ENCODE measurements at places on chromosomes 12 and 14.

- no peak for DNase-seq
These were observed at the start of gene SLC7A8 for GRCh38 chr14:23183479-23183878. Gene SLC7A8, minus strand, starts transcription at chr14:23183660. Its CDS starts 746 bp downstream, at chr14:23182914.

GRCh38 chr12:8676651-8677050 is 14.0 kb upstream of the MFAP5 start:
- DNase-seq: no peak

DNA sequence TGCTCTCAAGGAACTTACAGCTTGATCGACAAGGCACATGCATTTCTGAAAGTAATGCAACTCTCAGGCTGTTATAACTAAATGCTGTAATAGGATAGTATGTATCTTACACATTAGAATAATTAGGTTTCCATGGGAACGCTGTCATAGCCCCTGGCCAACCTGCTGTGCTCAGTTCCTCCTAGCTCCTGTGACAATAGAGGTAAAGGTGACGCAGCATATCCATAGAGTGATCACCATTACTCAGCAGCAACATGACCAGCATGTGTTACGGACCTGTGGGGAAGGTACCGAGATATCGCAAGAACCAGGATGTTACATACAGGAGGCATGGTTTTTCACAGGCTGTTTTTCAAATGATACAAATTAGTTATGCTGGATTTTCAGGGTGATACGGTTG is 150.7 kb downstream of the CAND1 start:
- no peak for DNase-seq

- DNase-seq: no peak
These were observed 175.8 kb upstream of the PRMT8 start for GRCh38 chr12:3315201-3315661.

DNA sequence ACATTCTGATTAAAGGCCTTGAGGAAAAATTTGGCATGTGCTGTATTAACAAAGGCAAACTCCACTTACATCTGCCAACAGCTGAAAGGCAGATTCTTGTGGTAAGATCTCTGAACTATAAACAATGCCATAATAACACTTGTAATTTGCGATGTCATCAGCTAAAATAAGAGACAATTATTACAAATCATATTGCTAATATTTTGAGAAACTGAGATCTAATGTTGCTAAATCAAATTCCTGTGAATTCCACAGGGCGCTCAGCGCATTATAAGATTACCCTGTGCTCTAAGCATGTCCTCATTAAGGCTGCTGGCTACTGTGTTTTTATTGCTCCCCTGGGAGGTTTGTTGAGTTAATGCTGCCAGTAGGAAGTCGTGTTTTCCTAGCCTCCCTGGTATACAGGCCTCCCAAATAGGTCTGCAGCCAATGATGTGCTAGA is 244.8 kb downstream of the DACT1 start:
- peak; percentile 24 for DNase-seq

DNA sequence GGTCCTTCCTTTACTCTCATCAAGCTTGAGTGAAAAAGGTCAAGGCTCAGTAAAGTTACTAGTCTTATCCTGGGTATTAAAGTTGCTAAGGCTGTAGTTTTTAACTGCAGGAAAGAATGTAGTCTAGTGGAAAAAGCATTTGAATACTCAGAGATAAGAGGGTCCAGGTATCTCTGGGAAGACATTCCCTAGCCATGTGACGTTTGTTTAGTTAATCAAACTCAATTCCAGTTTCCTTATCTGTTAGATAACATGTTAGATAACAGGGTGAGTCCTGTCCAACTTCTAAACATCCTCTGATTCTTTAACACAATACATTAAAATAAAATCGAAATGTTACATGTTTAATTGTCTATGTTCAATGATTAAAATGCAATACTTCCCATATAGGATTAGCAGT is 720.7 kb upstream of the LMO3 start:
- DNase-seq: no peak

DNA sequence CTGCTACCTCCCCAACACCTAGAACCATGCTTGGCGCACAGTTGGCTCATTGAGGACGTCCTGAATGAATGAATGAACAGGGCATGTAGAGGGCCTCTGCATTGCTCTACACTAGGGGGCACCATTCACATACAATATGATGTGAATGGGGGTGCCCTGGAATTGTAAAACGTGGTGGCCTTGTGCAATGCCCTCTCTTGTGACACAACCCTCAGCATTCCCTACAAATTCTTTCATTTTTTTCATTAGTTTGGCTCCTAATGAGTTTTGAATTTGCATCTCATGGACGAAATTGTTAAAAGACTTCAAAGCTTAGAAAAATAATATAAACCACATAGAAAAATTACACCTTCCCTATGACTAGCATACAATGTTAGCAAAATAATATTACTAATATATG is 2.3 kb upstream of the DIO2 start:
- DNase-seq: no peak

DNA sequence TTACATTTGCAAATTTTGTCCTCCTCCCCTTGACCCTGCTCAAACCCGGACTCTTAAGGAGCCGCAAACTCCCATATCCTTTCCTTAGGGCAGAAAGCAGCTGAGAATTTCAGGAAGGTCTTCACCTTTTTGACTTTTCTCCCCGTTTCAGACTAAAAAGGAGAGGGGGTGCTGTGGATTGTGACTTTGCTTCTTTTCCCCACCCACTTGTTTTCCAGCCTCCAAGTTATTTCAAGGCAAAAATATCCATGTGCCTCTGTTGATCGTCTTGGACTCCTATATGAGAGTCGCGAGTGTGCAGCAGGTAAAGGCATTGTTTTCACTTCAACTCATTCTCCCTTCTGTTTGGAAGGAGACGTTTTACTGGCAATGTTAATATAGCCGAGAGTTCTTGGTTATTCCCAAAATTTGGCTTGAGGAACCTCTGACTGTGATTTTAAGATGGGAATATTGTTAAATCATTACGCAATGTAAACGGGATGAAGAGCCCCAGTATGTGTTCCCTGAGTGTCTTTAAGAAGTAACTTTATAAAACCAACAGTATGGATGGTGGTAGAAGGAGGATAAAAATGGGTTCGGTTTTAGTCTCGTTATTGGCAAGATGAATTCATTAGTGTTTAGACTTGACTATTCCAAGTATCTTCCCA is 663 bp downstream of the LRRK2 start:
- no peak for DNase-seq

- DNase-seq: no peak
These were observed 11.7 kb downstream of the RACGAP1 start for GRCh38 chr12:50013361-50014147.

GRCh38 chr12:28708918-28709371 is 440.1 kb upstream of the FAR2 start:
- DNase-seq: peak; percentile 85

GRCh38 chr12:105229371-105229770 is 6.6 kb downstream of the APPL2 start:
- no peak for DNase-seq

GRCh38 chr14:34059925-34060650 is 109.2 kb upstream of the EGLN3 start:
- DNase-seq: no peak

GRCh38 chr14:68392393-68393141 is 400.3 kb downstream of the ZFP36L1 start:
- DNase-seq: no peak

DNA sequence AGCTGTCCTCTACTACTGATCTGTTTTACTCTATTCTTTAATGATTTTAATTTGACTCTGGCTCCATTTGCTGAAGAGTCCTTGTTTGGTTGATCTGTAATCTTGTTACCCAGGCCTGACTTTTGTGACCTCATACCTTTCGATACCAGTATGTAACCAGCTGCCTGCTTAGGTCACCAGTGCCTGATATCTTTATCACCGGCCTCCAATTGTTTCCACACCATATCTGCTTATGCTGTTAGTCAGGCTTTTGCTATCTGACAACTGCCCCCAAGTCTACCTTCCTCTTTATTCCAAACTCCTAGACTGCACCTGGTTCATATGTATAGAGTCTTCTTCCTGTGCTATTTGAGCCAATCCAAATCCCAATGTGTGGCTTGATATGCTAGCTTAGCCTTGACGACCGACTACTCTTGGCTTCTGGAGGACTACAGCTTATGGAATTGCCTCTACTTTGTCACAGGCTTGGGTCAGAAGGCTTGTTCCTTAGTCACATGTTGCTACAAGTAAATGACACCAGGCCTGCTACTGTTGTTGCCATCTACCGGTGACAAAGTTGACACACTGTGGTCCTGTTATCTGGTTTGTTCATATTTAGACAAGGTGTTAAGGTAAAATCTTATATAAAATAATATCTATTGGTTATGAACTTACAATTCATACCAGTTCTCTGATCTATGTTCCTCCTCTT is 193.9 kb downstream of the TRHDE start:
- DNase-seq: no peak

GRCh38 chr12:114662512-114663177 is 21.3 kb downstream of the TBX3 start:
- no peak for DNase-seq

DNA sequence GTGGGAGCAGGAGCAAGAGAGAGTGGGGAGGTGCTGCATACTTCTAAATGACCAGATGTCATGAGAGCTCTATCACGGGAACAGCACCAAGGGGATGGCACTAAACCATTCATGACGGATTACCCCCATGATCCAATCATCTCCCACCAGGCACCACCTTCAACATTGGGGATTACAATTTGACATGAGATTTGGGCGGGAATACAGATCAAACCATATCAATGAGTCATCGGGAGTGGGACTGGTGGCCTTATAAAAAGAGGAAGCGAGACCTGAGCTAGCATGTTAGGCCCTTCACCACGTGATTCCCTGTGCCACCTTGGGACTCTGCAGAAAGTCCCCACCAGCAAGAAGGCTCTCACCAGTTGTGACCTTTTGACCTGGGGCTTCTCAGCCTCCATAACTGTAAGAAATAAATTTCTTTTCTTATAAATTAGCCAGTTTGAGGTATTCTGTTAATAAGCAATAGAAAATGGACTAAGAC is 28.7 kb downstream of the COX8C start:
- no peak for DNase-seq

GRCh38 chr12:43758247-43758727 is 303 bp downstream of the PUS7L start:
- DNase-seq: no peak

DNA sequence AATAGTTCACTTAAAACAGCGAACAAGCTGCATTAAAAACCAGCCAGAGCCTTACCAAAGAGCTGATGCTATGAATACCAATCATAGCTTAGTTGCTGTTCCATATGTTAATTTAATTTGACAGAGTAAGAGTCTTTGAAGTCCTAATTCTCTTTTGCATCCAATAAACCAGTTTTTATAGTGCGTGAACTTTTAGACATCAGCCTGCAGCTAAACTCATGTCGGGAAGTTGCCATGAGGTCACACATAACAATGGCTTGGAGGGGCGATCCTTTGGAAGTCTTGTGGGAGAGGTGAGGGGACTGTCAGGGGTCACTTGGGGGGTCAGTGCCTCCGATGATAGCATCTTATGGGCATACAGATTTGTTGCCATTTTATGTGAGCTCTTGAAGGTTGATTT is 81.7 kb downstream of the HMGA2 start:
- DNase-seq: no peak

DNA sequence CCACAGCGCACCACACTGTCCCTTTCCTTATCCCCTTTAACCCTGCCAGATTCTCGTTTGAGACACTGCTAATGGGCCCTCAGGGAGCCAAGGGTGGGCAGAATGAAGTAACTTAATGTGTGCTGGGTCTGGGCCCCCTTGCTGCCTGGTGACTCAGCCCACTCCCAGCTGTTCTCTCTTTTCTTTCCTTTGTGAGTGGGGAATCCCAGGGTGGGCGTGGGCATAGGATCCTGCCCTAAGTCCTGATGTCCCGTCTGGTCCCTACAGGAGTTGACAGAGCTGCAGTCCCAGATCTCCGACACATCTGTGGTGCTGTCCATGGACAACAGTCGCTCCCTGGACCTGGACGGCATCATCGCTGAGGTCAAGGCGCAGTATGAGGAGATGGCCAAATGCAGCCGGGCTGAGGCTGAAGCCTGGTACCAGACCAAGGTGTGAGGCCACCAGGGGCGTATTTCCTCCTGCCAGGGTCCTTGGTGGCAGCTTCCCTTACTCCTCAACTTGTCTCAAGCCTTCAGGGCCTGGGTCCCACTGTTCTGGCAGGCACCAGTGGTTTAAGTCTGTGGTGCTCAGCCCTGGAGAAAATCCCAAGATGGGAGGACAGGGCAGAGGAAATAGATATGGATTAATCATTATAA is 8.3 kb downstream of the KRT7 start:
- DNase-seq: no peak

DNA sequence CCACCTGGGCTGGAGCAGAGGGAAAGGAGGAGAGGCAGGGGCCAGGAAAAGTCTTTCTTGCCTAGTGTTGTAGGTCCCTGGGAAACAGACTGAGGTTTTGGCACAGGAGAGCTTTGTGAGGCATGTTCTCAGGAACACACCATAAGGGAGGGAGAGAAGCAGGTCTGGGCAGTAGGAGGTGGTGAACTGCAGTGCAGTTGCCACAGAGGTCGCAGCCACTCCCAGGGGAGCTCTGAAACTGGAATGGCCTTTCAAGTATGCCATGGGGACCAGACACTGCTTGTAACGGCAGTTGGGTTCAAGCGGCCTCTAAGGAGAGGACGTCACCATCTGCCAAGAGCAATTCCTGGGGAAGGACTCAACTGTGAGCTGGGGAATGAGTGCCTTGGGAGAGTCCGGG is 35.4 kb upstream of the NKX2-8 start:
- DNase-seq: no peak

GRCh38 chr12:47378222-47378582 is 298.4 kb upstream of the AMIGO2 start:
- no peak for DNase-seq

GRCh38 chr14:32102152-32102787 is 25.2 kb downstream of the ARHGAP5 start:
- DNase-seq: no peak

GRCh38 chr14:69705706-69706105 is 61.2 kb upstream of the SRSF5 start:
- DNase-seq: no peak

DNA sequence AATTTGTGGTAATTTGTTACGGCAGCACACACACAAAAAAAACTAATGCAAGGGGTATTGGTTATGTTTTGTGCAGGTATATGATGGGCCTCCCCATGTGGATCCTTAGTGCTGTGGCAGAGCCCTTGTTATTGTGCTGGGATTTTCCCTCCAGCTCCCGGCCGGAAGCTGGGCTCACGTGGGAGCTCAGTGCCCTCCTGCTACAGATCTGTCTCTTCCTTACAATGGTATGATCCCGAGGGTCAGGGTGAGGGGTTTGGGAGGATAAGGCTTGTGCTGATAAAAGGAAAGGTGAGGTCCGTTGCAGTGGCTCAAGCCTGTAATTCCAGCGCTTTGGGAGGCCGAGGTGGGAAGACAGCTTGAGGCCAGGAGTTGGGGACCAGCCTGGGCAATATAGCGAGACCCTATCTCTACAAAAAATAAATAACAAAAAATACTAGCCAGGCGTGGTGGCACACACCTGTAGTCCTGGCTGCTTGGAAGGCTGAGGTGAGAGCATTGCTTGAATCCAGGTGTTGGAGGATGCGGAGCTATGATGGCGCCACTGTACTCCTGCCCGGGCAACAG is 861 bp upstream of the SLC48A1 start:
- DNase-seq: no peak

- no peak for DNase-seq
These were observed 10.7 kb upstream of the ATP2A2 start for GRCh38 chr12:110270125-110270962.

GRCh38 chr12:64088431-64089349 is 133.4 kb downstream of the KICS2 start:
- DNase-seq: no peak

- DNase-seq: no peak
These were observed 33.9 kb upstream of the LIMA1 start for GRCh38 chr12:50317203-50317602.
